Ammon's horn (tissue), 1 donor: ENCODE measurements at places on chromosomes 12 and 14.

GRCh38 chr12:75579552-75579951, 68.1 kb upstream of the KRR1 start:
- no peak for DNase-seq

DNA sequence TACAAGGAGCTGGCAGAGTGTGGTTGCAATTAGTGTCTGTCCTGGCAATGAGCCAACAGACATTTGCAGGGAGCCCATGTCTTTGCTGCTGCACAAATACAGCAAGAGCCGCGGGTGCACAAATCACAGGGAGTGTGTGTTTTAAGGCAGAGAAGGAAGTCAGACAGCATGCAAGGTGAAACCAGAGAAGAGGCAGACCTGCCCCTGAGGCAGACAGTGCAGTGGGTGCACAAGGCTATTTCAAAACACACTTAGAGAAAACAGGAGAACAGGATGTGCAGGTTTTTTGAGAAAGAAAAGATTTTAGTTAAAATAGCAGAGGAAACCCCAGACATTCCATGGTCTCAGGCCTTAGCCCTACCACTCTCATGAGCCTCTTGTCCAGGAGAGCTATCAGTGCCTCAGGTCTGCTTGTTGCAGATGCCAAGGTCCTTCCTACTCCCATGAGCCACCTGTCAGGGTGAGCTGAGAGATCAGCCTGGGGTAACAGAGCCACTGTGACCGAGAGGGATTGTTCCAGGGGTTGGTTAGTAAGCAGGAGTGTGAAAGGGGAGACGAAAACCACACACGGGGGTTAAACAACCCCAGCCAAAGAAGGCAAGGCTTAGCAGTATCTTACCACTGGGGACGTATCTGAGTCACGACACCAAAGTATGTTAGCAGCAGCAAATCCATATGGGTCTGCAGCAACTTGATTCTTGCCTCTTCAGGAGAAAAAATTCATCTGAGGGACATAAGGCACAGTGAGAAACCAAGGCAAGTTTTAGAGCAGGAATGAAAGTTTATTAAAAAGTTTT, 78.1 kb downstream of the C14orf132 start:
- DNase-seq = peak; percentile 51

DNA sequence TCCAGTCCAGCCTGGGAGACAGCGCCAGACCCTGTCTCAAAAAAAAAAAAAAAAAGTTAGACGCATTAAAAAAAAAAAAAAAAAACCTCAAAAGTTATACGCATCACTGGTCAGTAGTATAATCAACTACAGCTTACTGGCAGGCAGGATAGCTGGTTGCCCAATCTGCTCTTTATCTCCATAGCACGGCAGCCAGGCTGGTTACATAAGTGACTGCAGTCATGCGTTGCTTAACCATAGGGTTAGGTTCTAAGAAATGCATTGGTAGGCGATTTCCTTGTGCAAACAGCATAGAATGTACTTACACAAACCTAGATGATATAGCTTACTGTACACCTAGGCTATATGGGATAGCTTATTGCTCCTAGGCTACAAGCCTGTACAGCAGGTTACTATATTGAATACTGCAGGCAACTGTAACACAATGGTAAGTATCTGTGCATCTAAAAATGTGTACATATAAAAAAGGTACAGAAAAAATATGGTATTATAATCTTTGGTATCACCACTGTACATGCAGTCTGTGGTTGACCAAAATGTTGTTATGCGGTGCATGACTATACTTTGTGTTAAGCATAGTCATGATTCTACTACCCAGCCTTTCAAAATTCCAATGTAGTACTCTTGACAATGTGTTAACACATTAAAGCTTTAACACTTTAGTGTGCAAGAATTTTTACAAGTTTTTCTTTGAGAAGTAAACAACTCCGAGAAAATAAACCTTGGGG, 8.1 kb downstream of the L2HGDH start:
- DNase-seq = peak; percentile 13

DNA sequence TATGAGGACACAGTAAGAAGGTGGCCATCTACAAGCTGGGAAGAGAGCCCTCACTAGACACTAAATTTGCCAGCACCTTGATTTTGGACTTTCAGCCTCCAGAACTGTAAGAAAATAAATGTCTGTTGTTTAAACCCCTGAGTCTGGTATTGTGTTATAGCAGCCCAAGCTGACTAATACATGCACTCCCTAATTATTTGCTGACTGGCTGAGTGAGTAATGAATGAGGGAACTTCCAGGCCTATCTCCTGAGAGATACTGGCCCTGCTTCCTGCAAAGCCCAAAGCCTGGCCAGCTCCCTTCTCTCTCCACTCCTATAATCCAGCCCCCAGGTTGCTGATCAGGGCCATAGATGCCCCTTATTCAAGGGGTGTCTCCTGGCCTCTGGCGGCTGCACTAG, 120.0 kb upstream of the NOS1 start:
- DNase-seq = no peak

- no peak for DNase-seq
Measured at GRCh38 chr12:43480591-43480990, 71.4 kb downstream of the ADAMTS20 start.

DNA sequence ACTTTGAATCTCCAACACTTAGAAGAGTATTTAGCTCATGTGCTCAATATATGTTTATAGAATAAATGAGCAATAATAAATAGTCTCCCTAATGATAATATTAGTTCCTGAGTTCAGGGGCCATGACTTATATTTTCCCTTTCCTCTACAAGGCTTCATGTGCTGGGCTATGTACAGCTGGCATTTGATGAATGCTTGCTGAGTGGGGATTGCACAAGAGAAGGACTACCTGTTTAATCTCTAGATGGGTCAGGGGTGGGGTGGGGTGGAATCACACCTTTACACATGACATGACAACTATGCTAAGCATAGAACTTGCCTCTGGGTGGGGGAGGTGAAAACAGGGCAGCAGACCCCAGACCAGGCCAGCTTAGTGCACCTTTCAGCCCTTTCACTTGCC, 7.6 kb upstream of the ABHD12B start:
- no peak for DNase-seq

DNA sequence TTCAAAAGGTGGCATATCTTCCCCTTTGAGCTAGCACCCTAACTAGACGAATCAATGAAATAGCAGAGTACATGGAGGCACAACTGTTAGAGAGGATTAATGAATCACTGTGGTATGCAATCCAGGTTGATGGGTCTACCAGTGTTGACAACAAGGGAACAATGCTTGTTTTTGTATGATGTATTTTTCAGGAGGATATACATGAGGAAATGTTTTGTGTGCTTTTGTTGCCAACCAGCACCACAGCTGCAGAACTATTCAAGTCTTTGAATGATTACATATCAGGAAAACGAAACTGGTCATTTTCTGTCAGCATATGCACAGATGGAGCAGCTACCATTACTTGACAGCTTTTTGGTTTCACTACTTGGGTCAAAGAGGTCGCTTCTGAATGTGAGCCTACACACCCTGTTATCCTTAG, 142.6 kb downstream of the GPHN start:
- no peak for DNase-seq
